Stimulated activated CD8-positive, alpha-beta memory T cell treated with anti-CD3 and anti-CD28 coated beads, Interleukin-2, amount 100 ng/mL, for 48 hours (primary cell): ENCODE measurements at places on chromosomes 4 and X.
A peak's percentile ranks its signal among the peaks of the same experiment; 100 is the strongest.

GRCh38 chr4:1086011-1086410 is 27.4 kb downstream of the RNF212 start:
- DNase-seq = no peak

GRCh38 chr4:55125763-55126541 is 557 bp upstream of the KDR start:
- no peak for DNase-seq

- no peak for DNase-seq
Measured at GRCh38 chrX:134002921-134003615, 17.7 kb upstream of the GPC3 start.

DNA sequence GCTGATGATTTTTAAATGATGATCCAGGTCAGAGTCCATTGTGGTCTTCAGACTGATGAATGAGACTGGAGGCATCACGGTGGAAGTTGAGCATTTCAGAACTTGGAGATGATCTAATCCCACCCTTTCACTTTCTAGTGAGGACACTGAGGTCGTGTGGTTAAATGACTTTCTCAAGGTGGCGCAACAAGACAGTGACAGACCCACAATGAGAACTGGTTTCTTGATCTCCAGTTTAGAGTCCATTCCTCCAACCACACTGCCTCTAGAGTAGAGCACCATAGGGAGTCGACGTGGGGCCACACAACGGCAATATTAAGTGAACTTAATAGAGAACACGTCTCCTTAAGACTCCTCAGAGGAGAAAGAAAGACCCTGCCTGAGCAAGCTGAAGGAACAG is 381.0 kb downstream of the UNC5C start:
- DNase-seq = no peak

- no peak for DNase-seq
Measured at GRCh38 chr4:125319311-125319710, 4.6 kb downstream of the FAT4 start.

DNA sequence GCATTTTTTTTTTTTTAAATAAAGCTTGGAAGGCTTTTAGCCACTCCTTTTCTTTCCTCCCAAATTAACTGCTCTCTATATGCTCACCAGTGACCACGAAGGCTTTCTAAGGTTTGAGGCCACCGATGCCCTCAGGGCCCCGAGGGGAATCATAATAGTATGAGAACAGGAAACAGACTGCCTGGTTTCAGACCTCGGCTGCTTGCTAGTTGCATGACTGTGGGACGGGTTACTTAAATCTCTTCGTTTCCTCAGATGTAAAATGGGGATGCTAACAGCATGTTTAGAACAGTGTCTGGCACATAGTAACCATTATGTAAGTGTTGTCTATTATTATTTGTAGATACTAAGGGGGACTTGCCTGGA is 3.6 kb downstream of the LINC00632 start:
- DNase-seq = no peak

DNA sequence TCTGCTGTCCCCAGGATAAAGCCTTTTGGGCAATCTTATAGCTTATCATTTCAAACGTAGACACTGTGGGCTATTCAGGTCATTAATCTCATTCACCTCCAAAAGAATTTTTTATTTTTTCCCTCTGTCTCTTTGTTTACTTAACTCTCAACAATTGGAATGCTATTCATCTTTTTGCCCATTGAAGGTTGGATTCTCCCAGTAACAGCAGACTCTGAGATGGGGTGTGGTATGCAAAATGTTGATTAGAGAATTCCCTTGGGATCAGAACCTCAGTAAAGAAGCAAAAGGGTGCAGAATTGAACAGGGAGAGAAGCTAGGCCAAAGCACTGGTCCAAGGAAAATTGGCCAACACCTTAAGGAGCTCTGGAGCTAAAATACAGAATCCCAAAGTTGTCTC is 60.4 kb downstream of the CAMK2D start:
- DNase-seq = no peak

DNA sequence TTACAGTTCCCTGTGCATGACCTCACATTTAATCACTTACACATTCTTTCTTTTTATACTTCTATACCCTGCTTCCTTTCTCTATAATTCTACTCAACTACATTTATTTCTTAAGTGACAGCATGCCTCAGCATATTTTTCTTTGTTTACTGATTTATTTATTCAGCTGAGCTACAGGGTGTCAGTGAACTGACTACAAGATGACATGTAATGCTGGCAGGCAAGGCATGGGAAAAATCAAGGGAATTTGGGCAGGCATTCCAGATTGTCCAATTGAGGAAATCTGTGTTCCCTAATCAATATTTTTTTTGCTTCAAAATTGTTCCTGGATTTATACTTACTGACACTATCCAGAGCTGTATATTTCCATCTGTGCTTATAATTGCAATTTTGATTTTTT is 875.5 kb downstream of the C4orf33 start:
- no peak for DNase-seq

GRCh38 chrX:30673127-30673796 is 20.0 kb downstream of the GK start:
- no peak for DNase-seq

DNA sequence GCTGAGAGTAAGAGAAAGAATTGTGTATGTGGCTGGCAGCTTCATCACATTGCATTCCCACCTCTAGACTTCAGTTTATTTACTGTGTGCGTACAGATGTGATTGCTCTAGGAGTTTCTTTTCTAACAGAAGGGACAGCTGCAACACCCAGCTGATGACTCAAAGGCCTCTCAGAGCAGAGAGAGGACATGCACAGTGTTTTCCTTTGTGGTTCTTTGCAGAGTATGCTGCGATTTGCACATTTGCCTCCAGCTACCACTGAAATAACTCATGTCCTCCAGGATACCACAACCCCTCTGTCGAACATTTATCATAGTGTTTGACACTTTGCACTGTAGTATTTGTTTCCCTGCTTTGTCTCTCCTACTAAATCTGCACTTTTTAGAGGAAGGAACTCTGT is 294.1 kb downstream of the STIM2 start:
- DNase-seq = no peak

DNA sequence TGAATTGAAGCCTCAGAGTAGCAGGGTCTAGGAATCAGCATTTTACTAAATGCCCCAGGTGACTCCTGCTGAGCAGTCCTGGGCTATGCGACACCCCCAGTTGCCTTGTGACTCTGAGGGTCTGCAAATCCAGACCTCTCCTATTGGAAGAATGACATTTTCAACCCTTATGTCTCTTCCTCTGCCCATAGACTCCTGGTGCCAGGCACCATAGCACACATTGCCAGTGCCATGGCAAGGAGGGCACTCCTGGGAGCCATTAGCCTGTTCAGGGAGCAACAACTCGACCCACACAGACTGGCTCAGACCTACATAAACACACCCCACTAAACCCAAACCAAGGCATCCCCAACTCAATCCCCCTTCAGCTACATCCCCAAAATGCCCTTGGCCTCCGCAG is 3.7 kb upstream of the JAKMIP1 start:
- no peak for DNase-seq

GRCh38 chrX:45400027-45400779 is 199.5 kb upstream of the DIPK2B start:
- DNase-seq = no peak

- DNase-seq = no peak
Measured at GRCh38 chrX:38052096-38052495, 45.7 kb downstream of the SYTL5 start.

DNA sequence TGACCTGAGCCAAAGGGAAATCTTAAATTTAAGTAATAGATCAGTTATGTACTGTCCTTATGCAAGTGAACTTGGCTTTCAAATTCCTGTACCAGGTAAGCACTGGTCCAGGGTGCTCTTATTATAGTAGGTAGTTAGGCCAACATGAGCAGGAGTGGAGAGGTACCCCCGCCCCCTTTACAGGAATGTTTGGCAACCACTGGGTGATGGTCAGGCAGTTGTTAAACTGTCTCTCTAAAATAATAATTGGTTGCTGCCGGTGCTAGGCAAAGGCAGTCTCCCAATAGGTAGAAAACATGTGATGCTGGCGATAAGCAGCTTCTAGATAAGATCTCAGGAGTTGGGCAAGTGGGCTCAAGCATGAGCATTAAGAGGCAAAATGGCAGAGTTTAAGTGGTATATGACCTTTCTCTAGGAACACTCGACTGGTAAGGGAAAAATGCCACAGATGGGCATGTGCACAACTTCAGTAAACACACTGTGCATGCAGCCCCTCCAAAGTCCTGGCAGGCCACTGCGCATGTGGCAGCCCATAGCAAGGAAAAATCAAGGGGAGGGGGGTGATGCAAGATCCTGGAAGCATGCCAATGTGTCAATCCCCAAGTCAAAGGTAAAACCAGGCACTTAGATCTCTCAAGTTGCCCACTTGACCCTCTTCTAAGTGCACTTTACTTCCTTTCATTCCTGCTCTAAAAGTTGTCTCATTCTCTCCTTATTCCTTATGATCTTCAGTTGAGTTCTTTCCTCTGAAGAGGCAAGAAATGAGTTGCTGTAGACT is 1239.7 kb downstream of the C4orf33 start:
- DNase-seq = no peak

DNA sequence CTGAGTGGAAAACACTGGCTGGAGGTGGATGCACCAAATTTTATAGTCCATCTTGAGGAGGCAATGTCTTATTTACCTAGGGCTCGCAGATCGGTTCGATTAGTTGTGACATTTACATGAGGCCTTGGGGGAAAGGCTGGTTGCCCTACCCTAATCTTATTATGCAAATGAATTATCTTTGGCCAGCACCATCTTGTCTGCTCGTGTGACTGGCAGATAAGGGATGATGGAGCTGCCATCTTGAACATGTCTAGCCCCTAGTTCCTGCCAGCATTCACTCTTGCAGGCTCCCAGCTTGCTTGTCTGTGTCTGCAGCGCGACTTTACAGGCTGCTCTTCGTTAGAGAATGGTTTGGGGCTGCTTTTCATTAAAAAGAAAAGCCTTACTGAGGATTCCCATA is 61.9 kb downstream of the SEC24B start:
- no peak for DNase-seq

DNA sequence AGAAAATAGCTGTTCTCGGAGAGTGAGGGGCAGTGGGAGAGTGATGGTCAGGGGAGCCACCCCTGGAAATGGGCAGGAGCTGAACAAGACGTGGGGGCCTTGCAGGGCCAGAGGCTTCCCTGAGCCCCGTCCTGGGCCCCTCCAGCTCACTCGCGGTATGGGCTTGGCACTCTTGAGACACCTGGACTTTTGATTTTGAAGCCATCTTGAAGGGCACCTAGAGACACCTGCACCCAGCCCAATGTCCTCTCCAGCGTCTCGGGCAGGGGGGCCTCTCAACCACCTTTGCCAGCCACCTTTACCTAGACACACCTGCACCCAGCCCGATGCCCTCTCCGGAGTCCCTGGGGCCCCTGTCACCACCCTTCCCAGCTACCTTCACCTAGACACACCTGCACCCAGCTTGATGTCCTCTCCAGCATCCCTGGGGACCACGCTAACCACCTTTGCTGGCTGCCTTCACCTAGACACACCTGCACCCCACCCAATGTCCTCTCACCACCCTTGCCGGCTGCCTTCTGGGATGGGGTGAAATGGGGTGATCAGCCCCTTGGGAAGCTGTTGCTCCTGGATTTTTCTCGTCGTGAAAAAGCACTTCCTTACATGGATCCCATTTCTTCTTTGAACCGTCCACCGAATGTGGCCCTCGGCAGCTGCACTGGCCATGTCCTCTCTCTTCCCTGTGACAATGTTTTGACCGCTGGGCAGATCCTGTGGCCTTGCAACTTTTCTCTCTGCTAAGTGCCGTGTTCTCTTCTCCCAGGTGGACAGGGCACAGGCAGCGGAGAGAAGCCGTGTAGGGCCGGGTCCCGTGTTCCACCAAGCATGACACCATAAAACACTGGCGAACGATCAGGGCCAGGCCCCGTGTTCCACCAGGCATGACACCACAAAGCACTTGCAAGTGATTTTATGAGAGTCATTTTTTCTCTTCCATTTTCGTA is 47.5 kb downstream of the CPZ start:
- no peak for DNase-seq

GRCh38 chrX:106649523-106650428 is 38.0 kb downstream of the RADX start:
- DNase-seq = no peak

DNA sequence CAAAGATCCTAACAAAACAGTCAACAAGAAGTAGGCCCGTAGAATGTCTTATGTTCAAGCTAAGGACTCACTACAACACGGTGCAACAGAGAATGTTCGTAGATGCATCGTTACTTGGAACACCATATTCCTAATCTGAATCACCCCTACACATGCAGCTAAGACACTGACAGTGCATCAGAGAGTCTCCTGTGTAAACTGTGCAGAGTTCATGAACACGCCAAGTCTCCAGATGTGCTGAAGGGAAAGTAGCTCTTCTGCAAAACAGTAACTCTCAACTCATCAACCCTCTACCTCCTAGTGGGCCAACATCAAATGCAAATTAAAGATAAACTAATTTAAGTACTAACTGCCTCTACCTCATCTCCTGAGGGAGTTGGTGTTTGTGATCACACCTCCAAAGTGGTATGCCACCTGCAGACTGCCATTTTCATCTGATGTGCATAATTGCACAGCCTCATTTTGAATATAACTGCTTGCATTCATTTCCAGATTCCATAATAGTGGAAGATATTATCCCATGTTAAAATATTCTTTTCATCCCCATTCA is 73.5 kb downstream of the MOSPD2 start:
- DNase-seq = no peak

DNA sequence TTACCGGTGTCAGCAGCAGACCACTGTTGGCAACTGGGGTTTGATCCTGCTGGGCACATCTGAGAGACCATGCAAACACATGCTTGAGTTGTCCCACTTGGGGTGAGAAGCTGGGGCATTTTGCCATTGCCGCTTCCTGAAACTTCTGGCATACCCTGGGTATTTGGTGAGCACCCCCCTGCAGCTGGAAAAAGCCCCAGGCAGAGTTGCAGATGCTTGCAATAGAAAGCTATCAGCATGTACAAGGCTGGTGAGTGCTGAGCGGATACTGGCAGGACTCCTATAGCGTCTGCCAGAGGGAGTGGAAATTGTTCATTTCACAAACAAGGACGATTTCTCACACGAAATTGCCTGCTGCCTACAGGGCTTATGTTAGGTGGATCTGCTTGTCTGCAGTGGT is 32.3 kb downstream of the SUPT20HL1 start:
- no peak for DNase-seq

DNA sequence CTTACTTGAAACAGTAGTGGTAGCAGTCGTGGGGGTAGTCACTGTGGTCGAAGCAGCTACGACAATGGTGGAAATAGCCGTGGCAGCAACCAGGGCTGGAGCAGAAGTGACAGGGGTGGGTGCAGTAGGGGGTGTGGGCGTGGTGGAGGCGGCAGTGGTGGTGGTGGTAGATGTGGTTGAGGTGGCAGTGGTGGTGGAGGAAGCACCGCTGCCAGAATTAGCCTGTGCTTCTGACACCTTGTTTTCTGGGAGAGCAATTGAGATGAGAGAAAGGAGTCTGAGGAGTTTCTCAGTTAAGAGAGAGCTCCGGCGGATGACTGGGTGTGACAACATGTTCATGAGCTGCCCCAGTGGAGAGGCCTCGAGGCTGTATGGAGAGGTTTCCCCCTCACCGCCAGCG is 113.5 kb upstream of the HSD17B10 start:
- DNase-seq = peak; percentile 4

DNA sequence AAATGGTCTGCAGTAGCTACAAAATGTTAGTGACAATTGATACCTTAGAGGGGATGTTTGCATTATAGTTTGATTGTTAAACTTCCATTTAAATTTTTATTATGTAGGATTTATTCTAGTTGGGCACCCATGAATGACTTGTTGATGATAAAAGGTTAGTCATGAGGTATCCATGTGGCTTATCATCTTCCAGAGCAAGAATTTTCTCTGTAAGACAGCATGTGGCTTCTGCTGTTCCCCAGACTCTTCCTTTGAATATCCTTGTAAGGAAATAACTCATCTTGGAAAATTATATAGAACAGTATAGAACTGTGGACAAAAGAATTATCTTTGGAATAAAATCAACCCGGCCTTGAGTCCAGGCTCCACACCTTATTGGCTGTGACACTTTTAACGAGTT is 40.1 kb upstream of the KLHL8 start:
- no peak for DNase-seq
